A549 treated with dexamethasone at 1 μM for 4 hours (cell line): ENCODE measurements at places on chromosomes 6 and 20. TPM values are rescaled to one million over a fixed set of nuclear protein-coding genes. Genes with fewer than 3 reads are reported as not detected.

SYNJ2 gene
- 42.0 to 46.4 TPM (median 44.5 TPM) in 5 replicates for total RNA-seq

MAP3K5 gene
- total RNA-seq = 1.7 to 2.6 TPM (median 2.2 TPM) in 5 replicates

TFAP2B gene
- not detected in 5 replicates for total RNA-seq

CCDC170 gene
- total RNA-seq = 0.02 to 0.11 TPM (median 0.07 TPM) in 5 replicates

BMP7 gene
- total RNA-seq = 0.29 to 0.88 TPM (median 0.61 TPM) in 5 replicates

MUC21 gene
- total RNA-seq = 0.02 TPM in 1 of 5 replicates, not detected in the others

UBD gene
- 0.27 to 0.65 TPM (median 0.61 TPM) in 5 replicates for total RNA-seq

EIF2S2 gene
- 91.5 to 117 TPM (median 98.1 TPM) in 5 replicates for total RNA-seq
